C1 segment of cervical spinal cord (tissue), 14 donors: ENCODE measurements at places on chromosomes 4 and X.

- no peak for DNase-seq
These were observed 227.3 kb downstream of the KDR start for GRCh38 chr4:54898056-54898562.

- DNase-seq, result no peak
These were observed 12.0 kb upstream of the LRAT start for GRCh38 chr4:154731756-154732155.

DNA sequence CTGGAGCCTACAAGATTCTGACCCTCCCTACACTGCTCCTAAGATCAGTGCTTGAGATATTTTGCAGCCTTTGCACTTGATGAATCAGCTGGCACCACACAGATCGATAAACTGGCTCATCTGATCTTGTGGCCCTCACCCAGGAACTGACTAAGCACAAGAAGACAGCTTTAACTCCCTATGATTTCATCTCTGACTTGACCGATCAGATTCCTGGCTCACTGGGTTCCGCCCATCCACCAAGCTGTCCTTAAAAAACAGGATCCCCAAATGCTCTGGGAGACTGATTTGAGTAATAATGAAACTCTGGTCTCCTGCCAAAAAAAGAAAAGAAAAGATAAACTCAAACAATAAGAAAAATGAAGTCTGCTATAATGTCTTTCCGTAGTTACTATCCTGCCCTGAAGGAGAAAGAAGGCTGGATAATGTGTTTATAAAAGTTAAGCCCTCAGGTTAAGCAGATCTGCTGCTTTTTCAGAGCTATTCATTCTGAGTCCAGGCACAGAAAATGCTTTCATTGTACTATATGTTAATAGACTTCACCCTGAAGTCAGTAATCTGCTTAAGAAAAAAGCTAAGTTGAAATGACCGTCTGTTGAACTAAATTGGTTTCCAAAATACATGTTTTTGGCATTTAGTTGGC is 795.2 kb downstream of the TRIML1 start:
- DNase-seq, result no peak

GRCh38 chrX:129732857-129733256 is 5.9 kb upstream of the XPNPEP2 start:
- DNase-seq, result no peak

GRCh38 chr4:110770353-110770752 is 147.5 kb upstream of the PITX2 start:
- DNase-seq, result no peak

- DNase-seq, result no peak
These were observed 8.9 kb downstream of the JADE1 start for GRCh38 chr4:128818442-128818841.

DNA sequence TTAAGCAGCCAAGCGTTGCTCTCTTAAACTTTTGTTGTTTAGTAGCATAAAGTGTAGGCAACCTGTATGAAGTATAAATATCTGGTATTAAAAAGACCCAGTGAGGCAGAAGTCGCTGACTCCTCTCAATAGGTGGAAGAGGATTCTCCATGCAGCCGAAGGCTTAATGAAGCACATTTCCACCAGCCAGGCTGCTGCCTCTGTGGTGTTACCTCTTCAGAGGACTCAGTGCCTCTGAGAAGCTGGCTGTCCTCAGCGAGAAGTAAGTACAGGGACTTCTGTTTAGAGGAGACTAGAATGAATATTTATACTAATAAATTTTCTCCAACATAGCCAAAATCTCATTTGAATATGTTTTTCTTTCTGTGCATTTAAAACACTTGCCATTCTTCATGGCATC is 6.0 kb downstream of the SORBS2 start:
- DNase-seq, result no peak

DNA sequence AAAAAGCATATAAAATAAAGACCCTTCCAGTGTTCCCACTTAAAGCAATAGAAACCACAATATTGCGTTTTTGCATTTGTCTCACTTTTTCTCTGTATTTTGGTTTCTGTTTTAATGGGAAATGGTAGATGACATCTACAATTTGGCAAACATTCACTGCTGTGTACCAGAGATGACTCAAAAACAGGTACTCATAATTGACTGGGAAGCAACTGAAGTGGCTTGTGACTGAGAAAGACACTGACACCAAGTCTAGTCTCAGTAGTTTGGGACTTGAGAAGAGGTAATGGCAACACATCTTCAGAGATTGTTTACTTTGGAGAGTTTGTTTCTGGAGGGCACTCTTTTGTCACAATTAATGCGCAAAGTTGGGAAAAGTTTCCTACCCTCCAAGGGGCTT is 42.0 kb downstream of the AREG start:
- DNase-seq, result no peak

DNA sequence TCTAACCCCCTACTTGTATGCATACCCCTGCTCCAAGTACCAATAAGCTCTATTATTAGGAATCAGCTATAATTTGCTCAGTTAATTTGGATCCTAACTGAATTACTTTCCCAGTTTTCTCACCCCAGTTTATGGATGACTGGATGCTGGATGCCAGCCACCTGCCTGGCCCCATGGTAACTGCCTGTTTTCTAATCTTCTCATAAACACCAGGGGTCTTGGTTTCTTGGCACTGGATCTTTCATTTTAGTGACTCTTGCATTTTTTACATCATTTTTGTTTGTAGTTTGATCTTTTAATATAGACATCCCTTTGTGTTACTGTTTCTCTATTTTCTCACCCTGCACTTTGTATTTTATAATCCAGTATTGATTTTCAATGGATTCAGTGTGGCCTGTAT is 246.8 kb downstream of the ADGRL3 start:
- DNase-seq, result no peak

DNA sequence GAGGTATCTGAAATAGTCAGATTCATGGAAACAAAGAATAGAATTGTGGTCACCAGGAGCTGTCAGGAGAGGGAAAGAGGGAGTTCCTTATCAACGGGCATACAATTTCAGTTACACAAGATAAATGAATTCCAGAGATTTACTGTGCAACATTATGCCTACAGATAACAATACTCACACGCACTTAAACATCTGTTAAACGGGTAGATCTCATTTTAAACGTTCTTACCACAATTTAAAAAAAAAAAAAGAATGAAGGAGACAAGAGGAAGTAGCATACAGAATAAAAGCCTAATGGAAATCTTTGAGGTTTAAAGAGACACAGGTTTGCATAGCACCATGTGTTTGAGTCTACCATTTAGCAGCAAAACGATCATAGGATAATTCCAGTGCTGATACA is 298.0 kb downstream of the DKK2 start:
- DNase-seq, result no peak

DNA sequence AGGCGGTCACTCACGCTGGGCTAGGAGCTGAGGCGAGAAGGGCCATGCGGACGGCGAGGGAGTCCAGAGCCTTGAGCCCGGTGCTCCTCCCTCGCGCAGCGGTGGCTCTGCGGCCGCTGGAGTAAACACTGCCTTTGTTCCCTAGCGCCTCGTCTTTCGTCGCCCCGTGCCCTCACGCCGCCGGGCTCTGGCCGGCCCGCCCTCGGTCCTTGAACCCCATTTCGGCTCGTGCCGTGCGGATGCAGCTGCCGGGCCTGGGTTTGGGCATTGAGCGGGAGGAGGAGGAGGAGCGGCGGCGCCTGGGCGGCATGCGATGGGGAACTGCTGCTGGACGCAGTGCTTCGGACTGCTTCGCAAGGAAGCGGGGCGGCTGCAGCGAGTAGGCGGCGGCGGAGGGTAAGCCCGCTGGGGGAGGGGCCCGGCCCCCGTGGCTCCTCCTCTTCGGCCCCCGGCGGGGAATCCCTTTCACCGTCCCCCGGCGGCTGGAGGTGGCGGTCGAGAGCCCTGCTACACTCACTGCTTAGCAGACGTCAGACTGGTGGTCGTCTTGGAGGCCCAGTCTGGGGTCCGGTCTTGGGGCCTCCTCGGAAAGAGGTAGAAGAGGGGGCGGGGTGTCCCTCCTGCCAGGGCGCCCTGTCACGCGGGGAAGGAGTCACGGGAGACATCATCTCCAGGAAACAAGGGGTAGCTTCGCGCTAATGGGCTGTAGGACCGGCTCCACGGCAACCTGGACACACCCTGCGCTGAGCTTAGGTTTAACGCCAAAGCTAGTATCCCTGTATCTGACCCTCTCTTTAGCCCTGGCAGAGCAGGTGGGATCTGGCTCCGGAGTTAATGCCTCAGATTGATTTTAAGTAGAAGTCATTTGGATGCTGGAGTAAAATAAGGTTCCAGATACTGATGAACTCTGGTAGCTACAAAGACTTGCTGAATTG is at the start of gene AP1AR:
AP1AR (plus strand) TSS at position 9 of the 935 bp plus-strand sequence; CDS start at position 314, 305 bp downstream.
- peak; percentile 89 for DNase-seq

DNA sequence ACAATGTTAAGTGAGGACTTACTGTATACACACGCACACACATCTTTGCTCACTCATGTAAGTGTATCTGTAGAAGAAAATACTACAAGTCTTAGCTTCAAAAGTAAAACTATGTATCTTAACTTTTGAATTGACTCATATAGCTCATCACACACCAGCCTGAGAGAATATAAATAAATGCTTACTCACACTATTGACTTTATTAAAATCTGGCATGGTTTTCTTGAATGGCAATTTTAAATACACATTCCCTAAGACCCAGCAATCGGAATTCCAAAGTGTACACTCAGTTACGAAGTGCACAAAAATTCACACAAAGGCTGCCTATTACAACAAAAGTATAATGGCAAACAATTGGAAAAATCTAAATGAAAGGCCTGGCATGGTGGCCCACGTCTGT is 2.0 kb downstream of the ERCC6L start:
- no peak for DNase-seq

DNA sequence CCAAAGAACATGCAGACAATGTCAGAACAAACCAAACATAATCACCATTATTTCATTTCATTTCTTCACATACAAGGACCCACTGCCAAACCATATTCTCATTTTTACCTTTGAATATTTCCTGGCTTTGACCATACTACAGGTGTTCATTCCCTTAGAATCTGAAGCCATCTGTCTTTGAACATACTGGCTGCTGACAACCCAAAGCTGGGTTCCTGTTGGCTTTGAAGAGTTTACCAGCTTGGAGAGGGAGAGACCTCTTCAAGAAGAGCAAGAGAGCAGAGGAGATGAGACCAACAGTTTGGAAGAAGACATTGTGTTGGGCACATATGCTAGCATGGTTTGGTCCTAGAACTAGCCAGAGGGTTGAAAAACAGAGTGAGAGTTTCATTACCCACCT is 145.6 kb upstream of the KCNIP4 start:
- DNase-seq, result no peak

- no peak for DNase-seq
These were observed 77.8 kb downstream of the GPC3 start for GRCh38 chrX:133907606-133908005.

- DNase-seq, result no peak
These were observed 310.0 kb downstream of the ARHGAP24 start for GRCh38 chr4:85784947-85785346.

- no peak for DNase-seq
These were observed 208.7 kb downstream of the SOWAHB start for GRCh38 chr4:76689145-76689817.

DNA sequence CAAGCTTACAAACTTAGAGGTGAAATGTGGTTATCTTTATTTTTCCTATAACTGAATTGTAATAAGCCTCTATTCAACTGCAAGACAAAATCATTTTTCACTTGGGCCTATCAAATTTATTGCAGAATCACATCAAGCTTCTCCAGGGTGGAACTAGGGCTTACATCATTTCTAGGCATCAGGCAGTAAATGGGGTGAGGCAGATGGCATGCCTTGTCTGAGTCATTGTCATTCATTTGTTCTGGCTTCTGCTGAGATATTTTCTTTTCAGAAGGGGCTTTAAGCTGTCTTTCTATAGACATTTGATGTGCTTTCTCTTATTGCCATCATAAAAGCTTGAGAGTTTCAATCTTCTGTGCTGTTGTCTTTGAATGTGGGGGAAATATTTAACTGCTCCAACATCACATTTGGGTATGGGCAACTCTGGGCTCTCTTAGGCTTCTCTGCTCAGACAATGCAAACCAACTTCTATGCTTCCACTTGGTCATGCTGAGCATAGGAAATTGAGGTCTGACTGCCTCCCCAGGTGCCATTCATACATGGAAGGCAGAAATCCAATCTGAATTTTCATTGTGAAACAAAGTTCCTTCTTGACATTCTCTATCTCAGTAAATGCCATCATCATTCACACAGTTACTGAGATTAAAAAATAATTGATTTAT is 225.8 kb upstream of the GIMD1 start:
- no peak for DNase-seq

- no peak for DNase-seq
These were observed 68.7 kb upstream of the DCLK2 start for GRCh38 chr4:150009533-150009932.

DNA sequence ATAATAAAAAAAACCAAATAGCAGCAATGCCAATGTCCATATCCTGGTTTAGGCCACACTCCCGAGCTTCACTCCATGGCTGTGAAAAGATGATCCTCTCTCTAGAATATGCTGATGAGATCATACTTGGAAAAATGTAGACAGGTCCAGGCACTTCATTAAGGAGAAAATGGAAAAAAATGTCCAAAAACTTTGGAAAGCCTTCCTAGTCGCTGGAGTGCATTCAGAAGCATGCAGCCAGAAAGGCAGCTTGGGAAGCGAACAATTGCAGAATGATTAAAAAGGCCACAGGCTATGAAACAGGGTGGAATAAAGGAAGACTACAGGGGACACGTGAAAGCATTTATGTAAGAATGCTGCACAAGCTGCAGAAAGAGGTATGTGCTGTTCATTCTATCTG is 165.6 kb upstream of the HCCS start:
- no peak for DNase-seq

- DNase-seq, result no peak
These were observed 236.3 kb downstream of the PCDH10 start for GRCh38 chr4:133385161-133385954.

GRCh38 chr4:1927675-1928074 is 56.5 kb downstream of the NSD2 start:
- DNase-seq, result no peak

GRCh38 chr4:80471756-80472155 is 136.2 kb downstream of the CFAP299 start:
- no peak for DNase-seq

GRCh38 chrX:2340991-2341390 is 159.8 kb downstream of the DHRSX start:
- DNase-seq, result no peak

- no peak for DNase-seq
These were observed 353.1 kb upstream of the NR3C2 start for GRCh38 chr4:148795156-148795864.

GRCh38 chr4:17787315-17787714 is 5.9 kb upstream of the FAM184B start:
- no peak for DNase-seq

- DNase-seq, result no peak
These were observed 5.2 kb upstream of the CXCL2 start for GRCh38 chr4:74104145-74104544.
